Urinary bladder (tissue), 4 donors: ENCODE measurements at places on chromosomes 11 and 22.

DNA sequence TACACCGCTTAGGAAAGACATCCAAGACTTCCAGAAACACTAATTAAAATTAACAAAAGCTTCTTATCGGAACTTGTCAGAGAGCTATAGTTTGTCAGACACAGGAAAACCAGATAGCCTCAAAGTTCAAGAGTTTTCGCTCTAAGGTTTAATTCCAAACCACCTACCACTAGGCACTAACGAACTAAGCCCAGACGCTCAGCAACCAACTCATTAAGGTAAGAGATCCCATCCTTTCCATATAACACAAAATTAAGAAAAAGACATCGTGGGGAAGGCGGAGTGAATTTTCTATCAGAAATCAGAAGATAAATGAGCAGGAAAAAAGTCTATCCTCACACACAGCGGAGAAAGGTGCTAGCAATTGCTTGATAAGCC is 382 bp downstream of the IMMP1L start:
- DNase-seq, result no peak

DNA sequence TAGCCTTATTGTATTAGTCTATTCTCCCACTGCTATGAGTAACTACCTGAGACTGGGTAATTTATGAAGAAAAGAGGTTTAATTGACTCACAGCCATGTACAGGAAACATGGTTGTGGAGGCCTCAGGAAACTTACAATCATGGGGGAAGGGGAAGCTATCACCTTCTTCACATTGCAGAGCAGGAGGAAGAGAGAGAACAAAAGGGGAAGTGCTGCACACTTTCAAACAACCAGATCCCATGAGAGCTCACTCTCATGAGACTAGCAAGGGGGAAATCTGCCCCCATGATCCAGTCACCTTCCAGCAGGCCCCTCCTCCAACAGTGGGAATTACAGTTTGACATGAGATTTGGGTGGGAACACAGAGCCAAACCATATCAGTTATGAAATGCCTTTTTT is 179.4 kb downstream of the ARHGAP42 start:
- DNase-seq, result no peak

GRCh38 chr11:96061069-96061468 is 137.2 kb upstream of the MTMR2 start:
- no peak for DNase-seq

- no peak for DNase-seq
Observed at GRCh38 chr11:96579656-96580055, 189.8 kb downstream of the JRKL start.

DNA sequence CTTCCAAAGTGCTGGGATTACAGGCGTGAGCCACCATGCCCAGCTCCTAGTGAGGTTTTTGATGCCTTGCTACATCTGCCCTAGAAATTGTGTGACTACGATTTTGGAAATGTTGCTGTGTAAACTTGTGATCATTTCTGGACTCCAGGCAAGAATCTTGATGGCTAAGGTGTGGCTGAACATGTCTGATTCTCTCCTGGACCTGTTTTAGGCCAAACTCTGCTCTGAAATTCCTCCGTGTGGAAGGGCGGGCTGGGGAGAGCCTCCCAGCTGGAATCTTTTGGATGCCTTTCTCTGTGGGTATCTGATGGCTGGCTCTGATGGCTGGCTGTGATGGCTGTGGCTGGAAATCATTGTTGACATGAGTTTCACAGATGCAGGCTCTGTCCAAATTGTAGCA is 8.2 kb downstream of the PNPLA3 start:
- DNase-seq, result no peak

DNA sequence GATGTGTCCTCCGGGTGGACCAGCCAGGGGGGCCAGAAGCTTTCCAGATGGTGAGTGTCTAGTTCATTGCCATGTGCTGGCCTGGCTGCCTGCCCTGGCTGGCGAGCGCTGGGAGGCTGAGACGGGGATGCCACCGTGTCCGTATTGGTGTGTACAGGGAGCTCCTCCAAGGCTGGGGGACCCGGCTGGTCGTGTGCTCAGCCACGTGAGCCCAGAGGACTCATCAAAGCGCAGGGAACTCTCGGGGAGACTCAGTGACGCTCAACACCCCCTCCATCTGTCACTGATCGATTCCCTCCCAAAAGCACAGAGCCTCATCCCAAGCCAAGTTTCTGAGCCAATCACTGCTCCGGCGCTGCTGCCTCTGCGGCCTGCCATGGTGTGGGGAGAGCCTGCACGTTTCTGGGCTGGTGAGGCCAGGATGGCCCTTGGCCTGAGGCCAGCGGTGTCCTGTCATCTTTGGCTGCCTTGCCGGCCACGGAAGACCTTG is 423.7 kb downstream of the SHANK2 start:
- DNase-seq, result no peak

DNA sequence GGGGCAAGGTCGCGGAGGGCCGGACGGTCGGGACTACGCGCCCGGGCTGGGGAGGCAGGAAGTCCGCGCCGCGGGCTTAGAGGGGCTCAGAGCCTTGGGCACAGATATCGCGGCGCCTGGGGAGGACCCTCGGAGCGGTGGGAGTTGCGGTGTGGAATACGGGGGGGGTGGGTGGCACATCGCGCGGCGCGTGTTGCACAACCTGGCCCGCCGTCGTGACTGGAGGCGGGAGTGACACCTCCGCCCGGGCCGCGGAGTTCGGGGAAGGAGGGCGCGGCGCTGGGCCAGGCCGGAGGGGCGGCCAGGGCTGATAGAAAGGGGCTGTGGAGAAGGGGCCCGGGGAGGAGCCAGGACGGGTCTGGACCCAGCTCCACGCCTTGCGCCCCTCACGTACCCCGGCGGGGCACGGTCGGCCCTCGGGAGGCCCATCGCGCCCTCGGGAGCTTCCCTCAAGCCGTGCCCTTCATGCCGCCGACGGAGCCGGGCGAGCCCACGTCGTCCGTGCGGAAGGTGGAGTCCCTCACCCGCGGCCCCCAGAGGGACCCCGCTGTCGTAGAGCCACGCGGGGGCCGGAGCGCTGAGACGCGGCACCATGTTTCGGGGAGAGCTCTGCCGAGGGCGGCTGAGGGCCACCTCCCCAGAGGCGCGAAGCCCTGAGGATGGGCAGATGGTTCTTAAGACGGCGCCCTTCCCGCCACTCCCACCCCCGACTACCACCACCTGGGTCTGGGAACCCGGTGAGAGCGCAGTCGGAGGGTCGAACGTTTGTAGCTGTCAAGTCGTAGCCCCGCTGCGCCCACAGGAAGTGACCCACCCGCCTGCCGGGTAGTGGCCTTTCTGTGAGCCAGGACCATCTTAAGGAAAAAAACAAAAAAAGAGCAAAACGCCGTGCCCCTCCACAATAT is 729 bp downstream of the IL17RA start:
- DNase-seq, result no peak

- no peak for DNase-seq
Observed at GRCh38 chr11:70210530-70210929, 7.4 kb downstream of the FADD start.

DNA sequence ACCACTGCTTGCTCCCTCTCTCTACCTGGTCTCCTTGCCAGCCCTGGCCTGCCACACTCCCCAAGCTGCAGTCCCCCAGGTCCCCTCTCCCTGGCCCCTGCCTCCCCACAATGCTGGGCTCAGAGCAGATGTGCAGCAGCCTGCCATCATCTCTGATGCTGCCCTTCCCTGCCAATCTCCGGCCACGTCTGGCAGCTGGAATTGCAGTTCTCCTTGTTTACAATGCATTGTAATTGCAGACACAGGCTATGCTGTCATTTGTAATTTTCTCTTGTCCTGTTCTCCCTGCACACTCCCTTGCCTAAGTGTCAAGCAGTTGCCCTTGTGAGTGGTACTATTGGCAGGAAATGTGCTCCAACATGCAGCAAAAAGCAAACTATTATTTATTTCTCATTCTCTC is 222.3 kb downstream of the NTM start:
- no peak for DNase-seq

GRCh38 chr22:33909911-33910310 is 10.4 kb downstream of the LARGE1 start:
- DNase-seq, result no peak

DNA sequence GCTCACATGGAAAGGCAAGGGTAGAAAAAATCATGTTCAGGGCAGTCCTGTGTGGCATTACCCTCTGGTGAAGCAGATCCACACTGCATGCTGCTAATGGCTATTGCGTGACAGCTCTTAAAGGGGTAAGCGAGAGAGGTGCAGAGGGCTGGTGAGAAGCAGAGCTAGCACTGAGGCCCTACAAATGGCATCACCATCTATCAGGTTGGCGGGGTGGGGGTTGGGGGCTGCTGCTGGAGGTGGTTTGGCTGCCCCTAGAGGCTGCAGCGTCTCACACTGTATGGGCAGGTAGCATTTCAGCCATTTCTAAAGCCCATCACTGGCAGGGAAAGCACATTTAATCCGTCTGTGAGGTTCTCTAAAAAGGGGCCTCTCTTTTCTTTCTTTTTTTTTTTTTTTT is 16.9 kb upstream of the TMA7B start:
- DNase-seq, result no peak

GRCh38 chr11:8347978-8348377 is 84.3 kb upstream of the LMO1 start:
- no peak for DNase-seq

- DNase-seq, result no peak
Observed at GRCh38 chr11:66232769-66233168, 35.7 kb upstream of the RAB1B start.

- no peak for DNase-seq
Observed at GRCh38 chr11:93005239-93005638, 35.8 kb downstream of the MTNR1B start.

DNA sequence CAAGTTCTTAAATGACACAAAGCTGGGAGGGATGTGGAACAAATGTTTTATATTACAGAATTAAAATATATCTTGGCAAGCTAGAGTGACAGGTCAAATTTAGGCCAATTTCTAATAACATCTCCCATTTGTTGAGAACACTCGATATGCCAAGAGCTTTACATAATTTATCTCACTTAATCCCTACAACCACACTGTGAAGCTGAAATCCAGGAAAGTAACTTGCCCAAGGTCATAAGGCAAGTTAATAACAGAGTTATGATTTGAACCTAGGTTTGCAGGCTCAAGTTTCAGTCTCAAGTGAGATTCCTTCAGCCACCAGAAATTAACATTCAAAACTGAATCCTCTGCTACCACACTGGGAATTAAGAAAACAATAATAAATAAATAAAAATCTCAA is 38.3 kb downstream of the RAB30 start:
- DNase-seq, result no peak

DNA sequence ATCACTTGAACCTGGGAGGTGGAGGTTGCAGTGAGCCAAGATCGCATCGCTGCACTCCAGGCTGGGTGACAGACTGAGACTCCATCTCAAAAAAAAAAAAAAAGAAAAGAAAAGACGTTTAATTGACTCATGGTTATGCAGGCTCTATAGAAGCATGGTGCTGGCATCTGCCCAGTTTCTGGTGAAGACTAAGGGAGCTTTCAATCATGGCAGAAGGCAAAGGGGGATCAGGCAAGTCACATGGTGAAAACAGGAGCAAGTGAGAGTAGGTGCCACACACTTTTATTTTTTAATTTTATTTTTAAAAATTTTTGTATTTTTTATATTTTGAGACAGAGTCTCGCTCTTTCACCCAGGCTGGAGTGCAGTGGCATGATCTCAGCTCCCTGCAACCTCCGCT is 8.4 kb upstream of the PATZ1 start:
- DNase-seq, result no peak

DNA sequence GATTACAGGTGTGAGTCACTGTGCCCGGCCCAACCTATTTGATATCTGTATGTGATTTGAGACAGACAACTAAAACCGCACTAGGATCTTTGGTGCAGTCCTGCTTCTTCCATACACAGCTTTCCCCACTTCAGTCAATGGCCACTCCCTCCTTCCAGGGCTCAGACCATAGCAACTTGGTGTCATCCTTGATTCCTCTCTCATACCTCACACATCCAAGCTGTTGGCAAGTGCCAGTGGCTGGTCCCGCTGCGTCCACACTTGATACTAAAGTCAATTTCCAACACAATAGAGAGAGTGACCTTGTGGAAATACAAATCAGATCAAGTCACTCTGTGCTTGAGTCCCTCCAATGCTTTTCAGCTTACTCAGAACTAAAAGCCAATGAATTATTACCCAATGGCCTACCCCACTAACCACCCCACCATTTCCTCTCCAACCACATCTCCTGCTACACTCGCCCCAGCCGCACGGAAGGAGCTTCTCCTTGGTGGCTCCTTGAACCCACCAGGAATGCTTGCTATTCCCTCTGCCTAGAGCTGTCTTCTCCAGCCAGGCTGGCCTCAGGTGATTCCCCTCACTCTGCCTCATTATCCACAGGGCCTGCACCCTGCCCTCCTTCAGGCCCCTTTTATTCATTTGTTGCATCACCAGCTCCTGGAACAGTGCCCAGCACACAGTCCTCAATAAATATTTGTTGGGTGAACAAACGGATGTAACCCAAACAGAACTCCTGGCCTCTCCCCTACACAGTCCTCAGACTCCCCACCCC is 12.9 kb downstream of the ABTB2 start:
- no peak for DNase-seq

- DNase-seq, result no peak
Observed at GRCh38 chr11:65427691-65428577, 5.3 kb downstream of the NEAT1 start.

GRCh38 chr11:12546660-12547059 is 127.6 kb upstream of the TEAD1 start:
- no peak for DNase-seq

GRCh38 chr11:66653123-66653522 is 14.6 kb downstream of the RBM4 start:
- DNase-seq, result no peak

DNA sequence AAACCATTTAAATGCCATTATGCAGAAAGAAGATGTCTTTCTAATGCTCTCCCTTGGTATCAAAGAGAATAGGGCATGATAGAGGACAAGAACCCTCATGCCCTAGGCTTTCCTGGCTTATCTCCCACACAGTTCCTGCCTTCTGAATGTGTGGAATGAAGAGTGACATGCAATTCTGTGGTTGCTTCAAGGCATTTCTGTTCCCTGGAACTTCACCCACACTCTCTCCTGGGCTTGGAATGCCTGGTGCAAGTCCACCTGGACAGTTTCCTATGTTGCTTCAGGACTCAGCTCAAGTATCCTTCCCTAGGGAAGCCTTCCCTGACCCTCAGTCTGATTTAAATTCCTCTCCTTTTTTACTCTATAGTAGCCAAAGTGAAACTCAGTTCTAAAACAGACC is 53.8 kb upstream of the DRD2 start:
- no peak for DNase-seq

DNA sequence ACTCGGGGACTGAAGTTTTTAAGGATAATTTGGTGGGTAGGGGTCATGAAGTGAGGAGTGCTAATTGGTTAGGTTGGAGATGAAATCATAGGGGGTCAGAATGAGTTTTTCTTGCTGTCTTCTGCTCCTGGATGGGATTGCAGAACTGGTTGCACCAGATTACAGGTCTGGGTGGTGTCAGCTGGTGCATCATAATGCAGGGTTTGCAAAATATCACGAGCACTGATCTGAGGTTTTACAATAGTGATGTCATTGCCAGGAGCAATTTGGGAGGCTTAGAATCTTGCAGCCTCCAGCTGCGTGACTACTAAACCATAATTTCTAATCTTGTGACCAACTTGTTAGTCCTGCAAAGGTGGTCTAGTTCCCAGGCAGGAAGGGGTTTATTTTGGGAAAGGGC is 46.4 kb upstream of the CALCB start:
- DNase-seq, result no peak
